ENCODE measurements at places on chromosomes 1 and 21.

- DNase-seq = no peak
Observed at GRCh38 chr1:172931761-172932160, 119.0 kb downstream of the TNFSF18 start.

DNA sequence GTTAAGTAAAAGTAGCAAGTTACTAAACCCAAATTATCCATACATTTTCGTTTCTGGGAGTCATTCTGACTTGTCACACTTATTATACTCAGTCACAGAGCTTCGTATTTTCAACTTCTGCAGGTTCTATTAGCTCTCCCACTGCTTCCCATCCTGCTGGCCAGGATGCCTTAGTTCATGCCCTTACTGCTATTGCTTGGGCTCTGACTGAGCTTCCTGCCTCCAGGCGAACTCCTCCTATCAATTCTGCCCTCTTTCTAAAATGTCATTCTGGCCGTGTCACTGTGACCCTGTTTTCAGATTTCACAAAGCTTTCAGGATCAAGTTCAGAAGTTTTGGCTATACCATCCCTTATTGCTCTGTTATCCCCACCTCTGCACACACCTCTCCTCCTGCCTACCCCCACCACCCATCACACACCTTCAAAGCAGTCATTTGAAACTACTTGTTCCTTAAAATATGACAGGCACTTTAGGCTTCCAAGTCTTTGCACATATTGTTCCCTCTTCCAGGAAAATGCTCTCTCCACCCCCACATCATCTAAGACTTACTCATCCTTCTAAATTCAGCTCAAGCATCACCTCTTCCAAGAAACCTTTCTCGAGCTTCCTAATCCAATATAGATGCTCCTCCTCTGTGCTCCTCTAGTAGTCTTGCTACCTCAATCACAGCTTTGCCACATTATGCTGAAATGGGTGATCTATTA is 278.0 kb downstream of the BRINP2 start:
- no peak for DNase-seq

- peak; percentile 62 for DNase-seq
Observed at GRCh38 chr1:206479183-206480125, 9.2 kb downstream of the IKBKE start.

GRCh38 chr1:70090875-70091274 is 114.5 kb downstream of the LRRC40 start:
- DNase-seq = no peak

DNA sequence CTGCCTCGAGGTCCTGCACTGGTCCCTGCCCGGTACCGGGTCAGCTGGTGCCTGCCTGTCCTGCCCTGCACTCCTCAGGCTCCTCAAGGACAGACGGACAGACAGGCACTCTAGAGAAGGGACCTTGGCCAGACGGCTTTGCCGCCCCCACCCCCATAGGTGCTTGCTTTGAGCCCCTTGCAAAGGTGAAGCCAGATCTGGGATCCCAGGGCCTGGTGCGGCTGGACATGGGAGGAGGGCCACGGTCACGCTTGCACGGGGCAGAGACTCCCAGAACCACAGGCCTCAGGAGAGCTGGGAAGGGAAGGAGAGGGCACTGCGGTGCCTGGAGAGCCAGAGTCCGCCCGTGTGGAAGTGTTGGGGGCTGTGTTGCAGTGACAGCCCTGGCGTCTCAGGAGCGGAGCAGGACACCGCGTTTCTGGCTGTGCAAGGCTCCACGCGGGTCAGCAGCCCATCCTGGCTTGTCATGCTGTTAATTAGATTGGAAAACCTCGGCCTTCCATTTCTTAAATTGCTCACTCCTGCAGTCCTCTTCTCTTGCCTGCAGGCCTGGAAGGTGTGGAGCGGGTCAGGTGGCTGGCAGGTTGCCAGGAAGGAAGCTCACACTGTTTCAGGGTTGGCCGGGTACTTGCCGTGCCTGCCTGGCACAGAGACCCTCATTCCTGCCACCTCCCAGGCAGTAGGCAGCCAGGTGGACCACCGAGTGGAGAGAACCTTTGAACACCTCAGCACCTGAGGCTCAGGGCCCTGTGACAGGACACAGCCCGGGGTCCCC is 16.3 kb downstream of the COL18A1 start:
- DNase-seq = no peak

- no peak for DNase-seq
Observed at GRCh38 chr1:67801903-67802302, 31.4 kb downstream of the GNG12 start.

DNA sequence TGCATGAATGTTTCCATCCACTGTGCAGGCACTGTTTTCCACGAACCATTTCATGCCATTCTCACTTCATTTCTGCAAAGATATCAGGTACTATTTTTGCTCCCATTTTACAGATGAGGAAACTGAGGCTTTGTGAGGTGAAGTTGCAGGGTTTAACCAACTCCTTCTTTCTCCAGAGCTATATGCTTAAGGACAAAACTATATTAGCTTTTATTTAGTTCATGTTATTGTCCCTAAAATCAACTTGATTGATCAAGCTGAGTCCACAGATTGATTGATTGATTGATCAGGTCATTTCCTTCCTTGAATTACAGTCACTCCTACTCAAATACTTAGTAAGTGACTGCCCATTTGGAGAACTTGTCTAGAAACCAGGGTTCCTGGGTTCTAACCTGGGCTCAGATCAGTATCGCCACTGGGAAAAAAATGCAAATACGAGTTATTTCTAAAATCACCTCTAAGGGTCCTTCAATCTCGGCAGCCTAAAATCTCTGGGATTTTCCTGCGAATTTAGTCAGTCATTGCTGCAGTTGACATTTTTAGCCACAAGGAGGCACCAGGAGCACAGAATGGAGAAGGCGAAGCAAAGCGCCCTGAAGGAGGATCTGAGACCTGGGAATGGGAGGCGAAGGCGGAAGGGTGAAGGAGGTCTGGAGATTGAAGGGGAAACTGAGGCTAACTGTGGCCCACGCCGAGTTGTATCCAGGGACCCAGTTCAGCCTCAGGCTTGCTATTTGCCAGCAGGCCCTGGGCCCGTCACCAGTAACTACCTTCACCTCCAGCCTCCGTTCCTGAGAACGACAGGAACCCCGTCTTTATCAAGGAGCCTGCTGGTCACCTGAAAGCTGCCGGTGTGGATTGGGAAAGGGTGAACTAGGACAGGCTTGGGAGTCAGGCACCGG is 14.3 kb upstream of the MUL1 start:
- peak; percentile 64 for DNase-seq

- DNase-seq = no peak
Observed at GRCh38 chr1:229624521-229625070, 1.3 kb downstream of the TAF5L start.

GRCh38 chr1:154406886-154407197 is 1.7 kb downstream of the IL6R start:
- DNase-seq = no peak

Measured in naive thymus-derived CD8-positive, alpha-beta T cell (primary cell).